ENCODE measurements at places on chromosomes 3 and 15.

DNA sequence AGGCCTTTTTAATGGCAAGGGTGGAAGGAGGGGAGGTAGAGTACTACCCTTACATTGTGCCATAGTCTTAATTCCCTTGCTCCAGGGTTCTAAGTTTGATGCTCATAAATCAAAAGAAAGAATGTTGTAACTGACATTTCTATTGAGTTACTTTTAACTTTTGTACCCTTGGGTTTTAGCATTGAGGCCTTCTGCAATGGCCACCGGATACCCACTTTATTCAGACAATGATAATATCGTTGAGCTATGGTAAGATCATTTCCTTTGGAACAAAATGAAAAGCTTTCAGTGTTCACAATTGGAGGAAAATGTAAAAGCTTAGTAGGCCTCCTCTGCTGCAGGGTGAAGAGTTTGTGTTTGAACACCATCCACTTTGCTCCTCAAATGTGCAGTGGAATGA, 16.8 kb downstream of the CGNL1 start:
- DNase-seq: no peak

DNA sequence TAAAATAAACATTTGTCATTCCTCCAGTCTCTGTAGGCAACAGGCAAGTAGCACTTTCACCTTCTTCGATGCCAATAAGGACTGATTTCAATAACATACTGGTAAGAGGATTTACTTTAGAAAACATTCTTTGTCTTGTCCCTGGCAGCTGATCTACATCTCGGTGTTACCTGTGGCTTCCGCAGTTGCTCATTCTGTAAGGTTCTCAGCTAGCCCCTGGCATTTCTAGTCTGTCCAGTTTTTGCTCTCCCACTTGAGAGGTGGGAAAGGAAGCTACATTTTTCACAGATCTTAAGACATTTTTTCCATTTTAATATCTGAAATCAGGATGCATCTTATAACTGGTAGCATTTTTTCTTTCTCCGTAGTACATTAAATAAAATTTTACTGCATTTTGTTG, 19.7 kb upstream of the MAP6D1 start:
- DNase-seq: no peak

DNA sequence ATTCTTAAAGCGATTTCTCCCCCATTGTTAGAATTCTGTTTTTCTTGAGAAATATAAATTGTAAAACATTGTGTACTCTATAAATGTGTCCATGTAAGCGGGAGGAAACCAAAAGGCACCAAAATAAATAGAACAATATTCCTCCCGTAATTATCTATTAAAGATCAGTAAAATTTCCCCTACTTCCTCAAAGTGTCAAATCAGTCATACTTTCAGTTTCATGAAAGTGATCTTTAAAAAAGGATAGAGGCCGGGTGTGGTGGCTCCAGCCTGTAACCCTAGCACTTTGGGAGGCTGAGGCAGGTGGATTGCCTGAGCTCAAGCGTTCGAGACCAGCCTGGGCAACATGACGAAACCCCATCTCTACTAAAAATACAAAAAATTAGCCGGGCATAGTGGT, 278.9 kb downstream of the MECOM start:
- DNase-seq: no peak

DNA sequence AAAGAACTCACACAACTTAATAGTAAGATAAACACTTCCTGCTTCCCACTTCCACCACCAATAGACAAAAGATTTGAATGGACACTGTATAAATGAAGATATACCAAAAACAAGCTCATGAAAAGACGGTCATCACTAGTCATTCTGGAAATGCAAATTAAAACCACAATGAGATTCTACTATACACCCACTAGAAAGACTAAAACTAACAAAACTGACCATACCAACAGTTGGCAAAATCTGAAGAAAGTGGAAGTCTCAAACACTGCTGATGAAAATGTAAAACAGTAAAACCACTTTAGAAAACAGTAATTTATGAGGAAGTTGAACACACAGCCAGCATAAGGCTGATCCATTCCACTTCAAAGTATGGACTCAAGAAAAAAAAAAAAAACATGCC, 35.6 kb upstream of the CD96 start:
- no peak for DNase-seq

- DNase-seq: no peak
Measured at GRCh38 chr3:14570864-14571263, 30.7 kb upstream of the GRIP2 start.
